ENCODE measurements at places on chromosomes 3 and 15.

DNA sequence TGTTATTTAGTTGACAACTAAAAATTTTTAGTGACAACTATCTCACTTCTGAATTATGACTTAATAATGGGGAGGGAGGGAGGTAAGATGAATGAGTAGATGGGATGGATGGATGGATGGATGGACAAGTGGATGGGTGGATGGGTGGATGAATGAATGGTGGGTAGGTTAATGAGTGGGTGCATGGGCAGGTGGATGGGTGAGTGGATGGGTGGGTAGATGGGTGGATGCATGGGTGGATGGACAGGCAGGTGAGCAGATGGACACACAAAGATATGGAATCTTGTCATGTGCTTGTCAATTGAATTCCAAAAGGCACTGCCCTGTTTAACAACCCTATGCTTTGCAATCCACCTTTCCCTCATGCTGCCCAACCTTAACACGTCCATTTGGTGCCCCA, 41.5 kb downstream of the KLHL25 start:
- DNase-seq: no peak

- peak; percentile 79 for DNase-seq
Measured at GRCh38 chr15:66617137-66618090, 51.6 kb upstream of the LCTL start.

DNA sequence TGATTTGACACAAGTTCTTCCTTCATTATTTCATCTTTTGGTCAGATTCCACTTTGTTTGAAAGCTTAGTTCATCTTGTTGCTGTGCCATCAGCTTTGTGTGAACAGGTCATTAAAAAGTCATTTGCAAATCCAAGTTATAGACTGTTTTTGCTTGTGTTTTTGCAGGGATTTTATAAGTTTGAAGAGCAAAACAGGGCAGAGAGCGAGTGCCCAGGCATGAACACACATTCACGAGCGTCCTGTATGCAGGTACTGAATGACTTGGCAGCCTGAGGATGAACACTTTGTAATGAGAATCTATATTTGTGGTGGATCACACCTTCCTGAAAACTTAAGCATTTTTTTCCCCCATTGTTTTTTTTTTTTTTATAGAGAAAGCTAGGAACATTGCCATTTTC, 60.6 kb upstream of the SAMMSON start:
- DNase-seq: no peak

- DNase-seq: no peak
Measured at GRCh38 chr3:136197159-136197793, 1.1 kb upstream of the MSL2 start.

DNA sequence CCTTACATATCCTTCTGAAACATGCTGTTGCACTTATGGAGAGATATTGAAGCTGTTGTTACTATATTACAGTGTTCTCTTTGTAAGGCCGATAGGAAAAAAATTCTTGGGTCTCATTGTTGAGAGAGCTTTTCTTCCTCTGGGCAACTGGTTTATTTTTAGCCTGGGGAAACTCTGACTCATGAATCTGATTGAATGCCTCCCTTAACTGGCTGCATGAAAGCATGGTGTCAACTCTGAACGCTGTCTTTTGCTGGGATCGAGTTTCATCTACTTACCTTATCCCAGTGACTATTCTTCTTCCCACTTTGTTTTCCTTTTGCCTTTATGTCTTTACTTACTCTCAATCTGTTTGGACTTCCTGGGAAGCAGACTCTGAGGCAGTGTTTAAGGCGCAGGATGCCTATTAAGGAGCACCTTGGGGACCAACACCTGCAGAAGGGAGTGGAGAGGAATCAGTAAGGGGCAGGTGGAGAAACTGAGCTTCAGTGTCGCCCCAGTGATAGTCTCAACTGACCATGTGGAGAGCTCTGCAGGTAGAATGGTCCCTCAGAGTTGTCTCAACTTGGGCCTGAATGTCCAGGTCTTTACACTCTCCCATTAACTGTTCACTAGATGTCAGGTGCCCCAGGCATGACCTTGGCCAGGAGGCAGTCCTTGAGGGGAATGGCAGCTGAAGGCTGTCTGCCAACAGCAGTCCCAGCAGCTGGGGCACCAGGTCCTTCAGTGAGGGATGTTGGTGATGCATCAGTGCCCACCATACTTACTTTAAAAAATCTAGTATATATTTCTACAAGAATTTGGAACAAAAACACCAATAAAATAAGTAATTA, 88.9 kb upstream of the CCNL1 start:
- DNase-seq: no peak

DNA sequence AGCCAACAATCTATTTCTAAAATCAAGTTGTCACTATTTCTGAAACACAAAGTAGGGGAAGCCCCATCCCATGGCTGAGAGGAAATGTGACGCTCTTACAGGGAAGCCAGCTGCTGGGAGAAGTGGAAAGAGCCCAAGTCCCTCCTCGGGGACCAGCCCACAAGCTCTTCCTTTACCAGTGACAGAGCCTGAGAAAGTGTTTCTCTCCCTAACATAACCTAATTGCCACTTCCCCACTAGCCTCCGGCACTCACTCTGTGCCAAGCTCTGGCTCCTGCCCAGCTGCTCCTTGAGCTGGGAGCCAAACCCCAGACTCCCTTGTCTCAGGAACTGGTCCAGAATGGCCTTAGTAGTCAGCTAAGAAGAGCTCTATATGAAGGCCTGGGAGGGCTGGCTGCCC, 42.9 kb downstream of the TNFAIP8L3 start:
- DNase-seq: peak; percentile 22

- DNase-seq: no peak
Measured at GRCh38 chr3:190041333-190042041, 79.2 kb downstream of the P3H2 start.

GRCh38 chr15:62135532-62136134, 29.5 kb downstream of the C2CD4B start:
- no peak for DNase-seq

GRCh38 chr3:115228266-115228665, 81.2 kb upstream of the ZBTB20 start:
- DNase-seq: no peak

- DNase-seq: no peak
Measured at GRCh38 chr3:177396733-177397132, 199.5 kb upstream of the TBL1XR1 start.

- no peak for DNase-seq
Measured at GRCh38 chr3:51371943-51372557, 13.0 kb upstream of the MANF start.

DNA sequence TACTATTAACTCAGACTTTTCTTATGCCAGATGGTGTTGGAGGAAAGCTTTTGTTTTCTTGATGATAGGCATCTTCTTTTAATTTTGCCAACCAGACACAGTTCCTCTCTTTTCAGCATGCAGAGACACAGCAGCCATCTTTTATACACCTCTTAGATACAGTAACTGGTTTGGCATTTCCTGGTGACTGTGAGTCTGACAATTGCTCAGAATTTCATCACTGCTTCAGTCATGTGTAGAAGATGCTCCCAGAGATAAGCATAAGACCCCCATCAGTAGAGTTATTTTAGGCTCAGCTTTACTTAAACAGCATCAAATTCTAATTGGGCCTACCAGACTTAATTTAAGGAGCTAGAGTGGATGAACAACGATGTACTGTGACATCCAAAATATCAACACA, 779.0 kb downstream of the SQOR start:
- no peak for DNase-seq

DNA sequence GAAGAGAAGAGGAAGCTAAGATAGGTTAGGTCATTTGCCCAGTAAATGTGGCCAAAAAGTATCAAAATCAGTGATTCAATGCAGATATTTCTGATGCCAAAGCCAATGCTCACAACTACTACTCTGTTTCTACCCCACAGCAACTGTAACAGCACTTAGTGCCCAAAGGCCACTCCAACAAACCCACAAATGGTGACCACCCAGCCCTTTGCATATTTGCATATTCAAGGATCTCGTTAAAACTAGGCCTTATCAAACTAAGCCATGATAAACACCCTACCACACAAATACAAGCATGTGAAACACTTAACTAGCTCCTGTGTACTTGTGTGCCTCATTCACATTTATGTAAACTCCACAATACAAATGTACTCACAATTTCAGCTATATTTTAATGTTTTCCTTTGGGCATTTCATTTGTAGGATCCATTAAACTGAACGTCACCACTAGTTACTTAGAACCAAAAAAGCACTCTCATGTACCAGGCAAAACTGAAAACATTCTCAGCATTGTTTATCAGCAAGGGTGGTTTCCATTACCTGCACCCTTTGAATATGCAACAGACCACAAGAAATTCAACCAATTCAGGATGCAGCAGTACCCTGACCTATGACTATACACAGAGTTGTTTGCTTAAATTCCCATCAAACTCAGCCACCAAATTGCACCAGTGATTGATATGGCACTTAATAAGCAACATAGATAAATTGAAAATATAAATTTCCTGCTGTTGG, 111.2 kb upstream of the STT3B start:
- no peak for DNase-seq

DNA sequence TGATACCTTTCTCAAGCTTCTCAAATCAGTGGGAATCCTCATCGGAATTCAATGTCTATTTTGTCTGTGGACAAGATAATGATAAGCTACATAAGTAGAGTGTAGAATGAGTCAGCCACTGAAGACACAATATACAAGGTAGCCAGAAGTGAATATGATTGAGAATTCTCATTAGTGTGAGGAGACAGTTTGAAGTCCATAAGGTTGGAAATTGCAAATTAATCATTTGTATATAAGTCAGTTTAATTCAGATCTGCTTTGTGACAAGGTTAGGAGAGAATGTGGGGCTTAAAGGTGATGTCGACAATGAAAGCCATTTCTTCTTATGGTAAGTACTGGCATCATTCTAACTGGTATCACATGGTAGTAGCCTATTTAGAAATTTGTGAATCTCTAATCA, 4.2 kb downstream of the ARPP21 start:
- DNase-seq: no peak

- no peak for DNase-seq
Measured at GRCh38 chr15:31197497-31198414, 96.2 kb upstream of the TRPM1 start.

GRCh38 chr3:43499256-43499655, 122.6 kb downstream of the ANO10 start:
- DNase-seq: no peak

DNA sequence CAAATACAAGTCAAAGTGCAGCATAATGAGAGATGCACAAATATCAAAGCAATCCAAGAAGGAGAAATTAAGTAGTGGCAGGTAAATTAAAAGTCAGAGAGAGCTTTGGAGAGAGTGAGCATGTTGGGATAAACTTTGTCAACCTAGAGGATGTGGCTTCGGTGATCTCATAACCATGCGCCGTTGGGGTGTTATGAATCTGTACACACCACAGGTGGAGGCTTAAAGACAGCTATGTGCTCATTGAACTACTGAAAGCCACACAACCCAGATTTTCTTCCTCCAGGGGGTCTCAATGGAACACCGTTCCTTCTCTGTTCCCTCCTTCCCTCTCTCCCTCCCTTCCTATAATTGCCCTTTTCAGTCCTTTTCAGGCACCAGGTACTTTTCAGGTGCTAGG, 52.0 kb downstream of the SUCNR1 start:
- DNase-seq: no peak

GRCh38 chr3:49279376-49279775, 2.3 kb upstream of the C3orf62 start:
- DNase-seq: no peak

GRCh38 chr15:70608144-70608543, 155.2 kb downstream of the UACA start:
- no peak for DNase-seq

DNA sequence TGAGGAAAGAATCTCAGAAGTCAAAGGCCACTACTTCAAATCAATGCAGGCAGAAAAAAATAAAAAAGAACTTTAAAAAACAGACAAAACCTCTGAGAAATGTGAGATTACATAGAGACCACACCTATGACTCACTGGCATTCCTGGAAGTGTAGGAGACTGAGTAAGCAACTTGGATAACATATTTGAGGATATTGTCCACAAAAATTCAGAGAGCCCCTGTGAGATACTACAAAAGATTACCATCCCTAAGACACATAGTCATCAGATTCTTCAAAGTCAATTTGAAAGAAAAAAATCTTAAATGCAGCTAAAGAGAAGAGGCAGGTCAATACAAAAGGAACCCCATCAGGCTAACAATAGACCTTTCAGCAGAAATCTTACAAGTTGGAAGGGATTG, 887.3 kb downstream of the NTRK3 start:
- DNase-seq: no peak

- no peak for DNase-seq
Measured at GRCh38 chr3:73653877-73654276, 29.1 kb upstream of the PDZRN3 start.
